ENCODE measurements at places on chromosomes 2 and 18.
A peak's percentile ranks its signal among the peaks of the same experiment; 100 is the strongest.

GRCh38 chr2:183078464-183079138, at the start of gene DUSP19:
Gene DUSP19, plus strand, starts transcription at chr2:183078747. Its CDS starts 187 bp downstream, at chr2:183078934.
- peak; percentile 73 for DNase-seq

DNA sequence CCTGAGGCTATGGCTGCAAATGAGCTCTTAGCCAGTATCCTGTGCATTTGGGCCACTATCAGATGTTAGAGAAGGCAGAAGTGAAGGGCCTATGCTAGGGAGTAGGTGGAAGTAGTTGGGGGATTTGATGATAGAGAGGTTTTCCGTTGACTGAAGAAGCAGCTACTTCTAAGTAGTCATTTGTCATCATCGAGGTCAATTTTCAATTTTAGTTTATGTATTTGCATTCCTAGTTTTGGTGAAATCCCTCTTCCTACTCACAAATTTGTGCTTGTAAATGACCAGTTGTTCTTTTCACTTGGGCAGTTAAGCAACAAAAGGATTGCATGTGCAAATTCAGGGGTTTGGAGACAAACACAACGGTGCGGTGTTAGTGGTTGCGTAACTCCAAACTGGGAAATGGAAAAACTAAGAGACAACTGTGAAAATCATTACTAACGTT, 48.5 kb upstream of the PELI1 start:
- no peak for DNase-seq

GRCh38 chr18:69874058-69874457, 73.6 kb downstream of the CD226 start:
- no peak for DNase-seq

GRCh38 chr2:21396252-21396651, 272.5 kb downstream of the TDRD15 start:
- DNase-seq, result no peak

DNA sequence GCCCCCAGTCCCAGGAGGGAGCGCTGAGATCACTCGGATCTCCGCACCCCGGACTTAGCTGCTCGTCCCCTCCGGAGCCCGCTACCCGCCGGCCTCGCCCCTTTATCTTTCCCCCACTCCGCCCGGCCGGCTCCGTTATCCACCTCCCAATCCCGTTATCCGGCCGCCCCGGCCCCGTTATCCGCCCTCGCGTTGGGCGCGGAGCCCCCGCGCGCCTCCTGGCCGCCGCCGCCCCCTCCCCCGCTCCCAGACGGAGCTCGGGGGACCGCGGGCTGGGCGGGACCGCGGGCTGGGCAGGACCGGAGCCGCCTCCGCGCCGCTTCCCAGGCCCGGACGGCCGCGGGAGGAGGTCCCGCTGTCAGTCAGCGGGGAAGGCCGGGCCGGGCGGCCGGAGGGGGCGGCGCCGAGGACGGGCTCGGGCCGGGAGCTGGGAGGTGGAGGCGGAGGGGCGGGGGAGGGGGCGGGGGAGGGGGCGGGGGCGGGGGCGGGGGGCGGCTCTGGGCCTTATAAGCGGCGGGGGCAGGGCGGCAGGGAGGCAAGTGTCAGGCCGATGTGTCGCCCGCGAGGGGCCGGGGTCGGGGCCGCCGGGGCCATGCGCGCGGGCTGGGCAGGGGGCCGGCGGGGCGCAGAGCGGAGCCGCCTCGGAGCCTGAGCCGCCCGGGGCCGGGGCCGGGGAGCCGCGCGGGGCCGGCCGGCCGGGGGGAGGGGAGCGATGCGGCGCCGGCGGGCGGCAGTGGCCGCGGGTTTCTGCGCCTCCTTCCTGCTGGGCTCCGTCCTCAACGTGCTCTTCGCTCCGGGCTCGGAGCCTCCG, at the start of gene PKDCC:
Gene PKDCC (plus strand): TSS at position 534 of the 811 bp plus-strand sequence. CDS start 179 bp downstream, at position 713.
- DNase-seq, result peak; percentile 64

DNA sequence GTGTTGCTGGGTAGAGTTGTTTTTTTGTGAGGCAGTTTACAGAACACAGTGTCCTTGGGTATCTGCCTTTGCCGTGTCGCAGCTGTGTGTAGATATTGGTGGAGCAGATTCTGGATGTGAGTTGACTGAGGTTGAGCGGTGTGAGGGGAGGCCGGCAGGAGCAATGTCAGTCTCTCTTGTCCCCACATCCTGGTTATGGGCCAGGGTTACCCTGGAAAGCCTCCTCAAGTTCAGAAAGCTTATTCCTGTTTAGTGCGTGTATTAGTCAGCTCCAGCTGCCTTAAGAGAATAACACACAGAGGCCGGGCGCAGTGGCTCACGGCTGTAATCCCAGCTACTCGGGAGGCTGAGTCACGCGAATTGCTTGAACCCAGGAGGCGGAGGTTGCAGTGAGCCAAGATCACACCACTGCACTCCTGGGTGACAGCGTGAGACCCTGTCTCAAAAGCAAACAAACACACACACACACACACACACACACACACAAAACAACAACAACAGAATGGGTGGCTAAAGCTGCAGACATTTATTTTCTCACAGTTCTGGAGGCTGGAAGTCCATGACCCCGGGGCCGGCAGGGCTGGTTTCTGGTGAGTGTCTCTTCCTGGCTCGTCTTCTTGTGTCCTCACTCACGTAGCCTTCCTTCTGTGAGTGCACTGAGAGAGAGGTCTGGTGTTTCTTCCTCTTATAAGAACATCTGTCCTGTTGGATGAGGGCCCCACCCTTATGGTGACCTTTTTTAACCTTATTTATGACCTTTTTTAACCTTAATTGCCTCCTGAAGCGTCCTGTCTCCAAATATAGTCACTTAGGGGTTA, 5.1 kb downstream of the NCK2 start:
- DNase-seq, result no peak

GRCh38 chr2:69103419-69103818, 90.4 kb downstream of the ANTXR1 start:
- DNase-seq, result no peak

GRCh38 chr2:143177096-143177786, 48.0 kb downstream of the ARHGAP15 start:
- peak; percentile 29 for DNase-seq

DNA sequence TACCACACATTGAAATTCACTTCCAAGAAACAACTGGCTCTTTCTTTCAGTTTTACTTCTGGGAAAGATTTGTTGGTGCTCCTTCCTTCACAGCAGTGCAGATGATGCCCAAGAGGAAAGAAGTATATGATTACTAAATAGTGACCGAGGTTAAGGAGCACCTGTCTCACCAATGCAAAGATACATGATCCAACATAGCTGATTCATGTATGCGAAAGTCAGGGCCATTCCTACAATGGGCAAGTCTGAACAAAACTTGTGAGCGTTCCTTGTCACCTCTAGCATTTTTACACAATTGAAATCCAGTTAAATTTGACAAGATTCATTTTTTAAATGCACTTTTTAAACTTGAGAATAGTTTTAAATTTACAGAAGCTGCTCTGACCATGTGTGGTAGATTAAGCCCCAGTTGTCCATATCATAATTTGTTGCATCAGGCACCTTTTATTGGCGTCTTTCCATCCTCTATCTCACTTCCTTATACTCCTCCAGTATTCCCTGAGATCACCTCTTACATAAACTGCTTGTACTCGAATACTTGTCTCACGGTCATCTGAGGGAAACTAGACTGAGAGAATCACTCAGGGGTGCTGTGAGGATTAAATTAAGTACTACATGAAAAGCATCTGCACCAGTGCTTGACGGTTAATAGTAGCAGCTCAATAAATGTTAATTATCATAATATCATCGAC, 438.8 kb upstream of the CDH20 start:
- DNase-seq, result no peak

DNA sequence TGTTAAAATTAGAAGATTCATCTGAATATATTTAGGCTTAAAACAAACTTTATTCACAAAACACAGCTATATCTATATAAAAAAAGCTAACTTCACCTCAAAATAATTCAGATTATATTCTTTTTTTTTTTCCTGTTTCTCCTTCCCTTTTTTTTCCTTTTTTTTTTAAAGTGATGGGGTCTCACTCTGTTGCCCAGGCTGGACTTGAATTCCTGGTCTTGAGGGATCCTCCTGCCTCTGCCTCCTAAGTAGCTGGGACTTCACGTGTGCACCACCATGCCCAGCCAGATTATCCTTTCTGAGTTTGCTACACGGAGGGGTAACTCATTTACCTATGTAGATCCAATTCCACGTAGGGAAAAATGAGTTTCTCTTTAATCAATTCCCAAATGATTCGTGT, 3.8 kb downstream of the IDH1 start:
- DNase-seq, result no peak

- no peak for DNase-seq
These were observed 119.6 kb downstream of the MTX2 start for GRCh38 chr2:176388861-176389260.

DNA sequence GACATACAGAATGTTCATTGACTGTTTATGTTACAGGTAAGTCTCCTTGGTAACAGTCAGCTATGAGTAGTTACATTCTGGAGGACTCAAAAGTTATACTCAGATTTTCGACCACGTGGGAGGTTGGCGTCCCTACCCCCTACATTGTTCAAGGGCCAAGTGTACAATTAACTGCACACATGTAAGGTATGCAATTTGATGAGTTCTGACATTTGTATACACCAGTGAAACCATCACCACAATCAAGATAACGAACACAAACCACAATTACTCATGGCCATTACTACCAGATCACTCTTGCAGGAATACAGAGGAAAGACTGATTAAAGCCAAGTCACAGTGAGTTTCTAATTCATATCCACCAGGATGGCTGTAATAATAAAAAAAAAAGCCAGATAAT, 39.6 kb upstream of the LDLRAD4 start:
- DNase-seq, result no peak

DNA sequence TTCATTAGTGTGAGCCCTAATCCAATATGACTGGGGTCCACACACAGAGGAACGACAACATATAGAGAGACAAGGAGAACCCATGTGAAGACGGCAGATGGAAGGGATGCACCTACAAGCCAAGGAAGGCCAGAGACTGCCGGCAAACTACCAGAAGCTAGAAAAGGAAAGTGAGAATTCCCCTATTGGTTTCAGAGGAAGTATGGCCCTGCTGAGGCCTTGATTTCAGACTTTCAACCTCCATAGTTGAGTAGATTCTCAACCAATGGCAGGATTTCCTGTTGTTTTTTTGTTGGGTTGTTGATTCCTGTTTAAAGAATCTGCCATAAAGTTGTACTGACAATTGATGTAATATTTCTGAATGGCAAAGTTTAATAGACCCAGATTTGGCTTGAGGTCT, 241.5 kb downstream of the SATB2 start:
- DNase-seq, result no peak

DNA sequence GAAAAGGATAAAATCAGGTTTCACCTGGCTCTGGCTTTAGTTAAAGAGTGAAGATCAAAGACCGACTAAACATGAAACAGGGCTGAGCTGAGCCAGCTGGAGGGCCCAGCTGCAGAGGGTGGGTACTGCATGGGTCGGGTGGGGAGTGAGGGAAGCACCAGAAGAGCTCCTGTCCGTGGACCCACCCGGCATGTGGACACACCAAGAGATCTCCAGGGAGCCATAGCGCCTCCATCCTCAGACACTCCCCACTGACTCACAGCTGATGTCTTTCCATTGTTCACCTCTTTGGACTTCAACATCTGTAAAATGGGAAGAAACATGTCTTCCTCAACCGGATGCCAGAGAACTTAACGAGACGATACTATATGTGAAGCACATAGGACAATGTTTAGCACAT, 178.3 kb upstream of the KLHL29 start:
- no peak for DNase-seq

GRCh38 chr2:191892391-191892790, 45.5 kb upstream of the CAVIN2 start:
- DNase-seq, result no peak

GRCh38 chr18:48887294-48887904, 63.4 kb downstream of the SMAD7 start:
- no peak for DNase-seq

- DNase-seq, result no peak
These were observed 6.3 kb upstream of the EMILIN2 start for GRCh38 chr18:2840521-2840920.

DNA sequence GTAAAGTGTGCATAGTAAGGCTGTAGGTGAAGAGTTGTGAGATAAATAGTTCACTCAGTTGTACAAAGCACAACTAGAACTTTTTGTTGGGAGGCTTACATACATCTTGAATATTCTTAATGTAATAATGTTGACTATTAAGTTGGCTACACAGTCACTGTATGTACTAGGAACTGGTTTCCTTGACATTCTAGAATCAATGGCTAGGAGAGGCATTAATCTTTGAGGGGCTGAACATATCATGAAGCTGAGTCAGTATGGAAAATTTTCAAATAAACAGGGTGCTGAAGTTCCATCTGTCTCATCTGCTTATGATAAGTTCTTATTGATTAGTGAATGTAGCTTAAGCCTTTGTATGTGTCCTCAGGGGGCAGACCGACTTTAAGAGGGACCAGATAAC, 23.4 kb downstream of the METTL21A start:
- DNase-seq, result no peak

GRCh38 chr2:133166031-133166430, 402.2 kb downstream of the NCKAP5 start:
- no peak for DNase-seq

DNA sequence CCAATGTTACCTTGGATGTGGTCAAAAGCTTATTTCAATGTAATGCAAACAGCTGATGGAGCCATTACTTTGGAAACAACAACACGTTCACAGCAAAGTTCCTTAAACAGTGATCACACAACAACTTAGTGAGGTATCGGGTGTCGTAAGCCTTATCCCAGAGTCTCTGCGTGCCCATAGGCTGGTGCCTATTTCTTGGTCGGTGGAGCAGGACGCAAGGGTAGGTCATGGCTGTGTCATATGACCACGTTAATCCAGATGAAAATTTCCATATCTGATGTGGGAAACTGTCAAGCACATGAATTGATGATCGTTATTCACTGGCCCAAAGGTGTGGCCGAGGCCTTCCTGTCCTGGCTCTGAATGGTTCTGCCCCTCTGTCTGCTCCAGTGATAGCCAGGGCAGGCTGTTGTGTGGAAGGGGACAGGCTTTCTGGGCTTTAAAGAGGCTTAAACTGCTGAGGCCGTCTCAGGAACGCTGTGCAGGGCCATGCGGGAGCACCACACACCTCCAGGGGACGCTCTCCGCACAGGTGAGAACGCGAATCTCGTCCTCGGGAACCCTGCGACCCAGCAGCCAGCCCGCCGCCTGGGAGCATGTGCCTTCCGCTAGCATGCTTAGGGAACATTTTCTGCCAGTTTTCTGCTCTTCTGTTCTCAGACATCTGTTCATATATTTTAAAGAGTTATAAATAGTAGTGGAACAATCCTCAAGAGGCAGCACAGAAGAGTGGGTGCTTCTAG, 90.6 kb downstream of the KCTD1 start:
- no peak for DNase-seq

DNA sequence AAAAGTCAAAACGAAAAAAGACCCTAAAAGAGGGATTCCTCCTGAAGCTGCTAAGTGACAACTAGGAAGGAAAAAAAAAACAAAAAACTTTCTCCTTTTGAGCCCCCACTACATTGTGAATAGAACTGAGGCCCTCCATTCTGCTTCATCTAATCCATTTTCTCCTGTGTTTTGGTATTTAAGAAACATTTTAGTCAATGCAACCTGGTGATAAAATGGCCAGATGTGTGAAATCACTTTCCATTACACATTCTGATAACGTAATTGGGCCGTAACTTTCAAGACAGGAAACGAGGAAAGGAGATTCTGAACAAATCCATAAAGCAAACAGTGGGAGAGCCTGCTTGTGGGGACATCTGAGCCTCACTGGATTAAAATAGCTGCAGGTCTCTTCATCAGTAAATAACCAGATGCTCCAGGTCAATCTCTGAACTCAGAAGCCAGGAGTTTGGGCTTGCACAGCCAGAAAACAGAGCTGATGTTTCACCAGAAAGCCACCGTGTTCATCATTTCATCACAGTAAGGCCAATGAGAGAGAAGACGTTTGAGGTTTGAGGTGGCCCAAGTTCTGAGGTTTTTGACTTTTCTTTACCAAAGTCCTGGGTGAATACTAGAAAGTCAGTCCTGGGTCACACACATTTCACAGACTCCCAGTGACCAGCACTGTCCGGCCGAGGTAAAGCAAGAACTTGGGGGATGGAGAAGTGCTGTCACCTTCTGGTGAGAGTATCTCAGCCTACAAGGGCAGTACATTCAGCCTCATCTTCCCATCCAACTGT, 47.8 kb downstream of the TGFA start:
- DNase-seq, result no peak

Data from GM06990 (cell line).